ENCODE measurements at places on chromosomes 12 and 14.
A peak's percentile ranks its signal among the peaks of the same experiment; 100 is the strongest.

DNA sequence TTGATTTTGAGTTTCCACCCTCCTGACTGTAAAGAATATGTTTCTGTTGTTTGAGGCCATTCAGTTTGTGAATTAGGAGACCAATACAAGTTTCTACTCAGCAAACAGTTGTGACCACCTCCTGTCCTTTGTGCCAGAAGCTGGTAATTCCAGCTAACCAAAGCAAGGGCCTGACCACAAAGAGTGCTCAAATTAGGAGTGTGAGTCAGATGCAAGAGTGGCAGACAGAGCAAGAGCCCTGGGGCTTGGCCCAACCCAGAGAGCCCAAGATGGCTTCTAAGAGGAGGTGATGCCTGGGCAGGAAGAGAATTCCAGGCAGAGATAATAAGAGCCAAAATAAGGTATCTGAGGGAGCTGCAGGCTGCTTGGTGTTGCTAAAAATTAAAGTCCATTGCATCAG lies 77.7 kb upstream of the C14orf132 start:
- DNase-seq: no peak

DNA sequence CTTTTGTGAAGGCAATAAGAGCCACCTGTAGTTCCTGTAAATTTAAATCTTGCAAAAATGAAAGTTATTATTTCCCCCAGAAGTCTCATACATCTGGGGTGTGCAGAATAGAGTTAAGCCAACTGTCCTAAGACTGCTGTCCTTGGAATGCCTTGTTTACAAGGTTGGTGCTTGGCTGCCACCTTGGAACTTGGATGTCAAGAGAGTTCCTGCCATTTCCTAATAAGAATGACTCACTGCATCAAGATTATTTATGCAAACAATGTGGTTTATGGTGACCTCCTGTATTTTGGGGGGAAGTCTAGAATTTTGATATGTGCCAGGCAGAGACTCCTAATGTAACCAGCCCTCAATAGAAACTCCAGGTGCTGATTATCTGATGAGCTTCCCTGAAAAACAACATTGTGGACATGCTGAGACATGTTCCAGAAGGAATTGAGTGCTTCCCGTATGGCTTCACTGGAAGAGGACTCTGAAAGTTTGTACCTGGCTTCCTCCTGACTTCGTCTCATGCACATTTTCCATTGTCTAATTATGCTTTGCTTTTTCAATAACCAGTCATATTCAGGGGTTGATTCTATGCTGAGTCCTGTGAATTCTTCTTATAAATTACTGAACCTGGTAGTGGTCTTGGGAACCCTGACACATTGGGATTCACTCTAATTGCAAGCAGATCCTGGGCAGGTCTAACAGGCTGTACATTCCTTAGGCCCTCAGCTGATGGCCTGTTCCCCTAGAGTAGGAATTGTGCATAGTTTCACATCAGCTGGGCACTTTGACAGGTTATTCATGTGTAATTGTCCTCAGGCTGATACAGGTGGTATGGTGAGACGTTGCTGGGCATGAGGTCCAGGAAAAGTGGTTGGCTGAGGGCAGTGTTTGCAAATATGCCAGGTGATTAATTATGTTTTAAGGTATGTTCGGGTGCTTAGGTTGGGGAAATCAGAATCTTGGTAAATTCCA lies 1370.7 kb upstream of the TMEM132C start:
- no peak for DNase-seq

DNA sequence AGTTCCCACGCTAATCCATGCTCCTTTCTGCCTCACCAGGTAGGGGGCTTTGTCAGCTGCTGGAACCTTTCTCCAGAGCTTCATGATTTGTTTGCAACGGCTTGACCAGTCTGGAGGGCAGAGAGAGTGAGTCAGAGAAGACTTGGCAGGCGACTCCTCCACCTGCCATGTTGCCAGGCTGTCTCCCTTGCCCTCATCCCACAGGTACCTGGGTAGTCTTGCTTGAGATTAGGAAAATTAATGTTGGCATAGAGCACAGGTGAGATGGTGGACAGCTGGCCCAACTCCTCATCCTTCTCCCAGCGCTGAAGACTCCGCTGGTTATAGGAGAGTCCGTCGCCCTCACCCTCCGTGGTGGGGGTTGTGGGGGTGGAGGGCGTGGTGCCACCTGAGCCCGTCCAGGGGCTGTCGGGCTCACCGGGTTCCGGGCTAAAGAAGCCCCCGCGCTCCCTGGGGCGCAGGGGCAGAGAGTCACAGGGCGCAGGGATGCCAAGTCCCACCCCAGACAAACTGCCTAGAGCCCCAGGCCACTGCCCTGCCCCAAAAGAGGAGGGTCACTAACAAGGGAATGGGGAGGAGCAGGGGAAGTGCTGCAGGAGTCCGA lies 18.6 kb downstream of the KMT2D start:
- no peak for DNase-seq

GRCh38 chr12:78088391-78088832 lies 257.7 kb downstream of the NAV3 start:
- no peak for DNase-seq

GRCh38 chr14:91231446-91231845 lies 13.1 kb downstream of the GPR68 start:
- peak; percentile 69 for DNase-seq

DNA sequence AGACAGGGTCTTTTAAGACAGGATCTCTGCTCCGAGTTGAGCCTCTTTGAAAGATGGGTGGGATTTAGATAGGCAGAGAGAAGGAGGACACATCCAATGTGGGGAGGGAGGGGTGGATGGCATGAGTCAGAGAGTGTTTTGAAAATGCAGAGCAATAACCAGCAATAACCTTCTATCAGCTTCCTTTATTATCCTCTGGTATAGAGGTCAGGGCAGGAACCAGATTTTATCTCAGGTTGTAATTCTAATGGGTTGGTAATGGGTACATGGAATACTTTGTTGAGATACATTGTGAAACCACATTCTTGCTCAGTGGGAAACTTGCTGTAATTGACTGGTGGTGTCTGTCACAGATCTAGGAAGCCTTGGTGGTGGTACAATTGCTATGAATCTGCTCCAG lies 37.6 kb upstream of the CCDC63 start:
- no peak for DNase-seq

- DNase-seq: no peak
Measured at GRCh38 chr14:54818201-54819133, 84.2 kb downstream of the GCH1 start.

- no peak for DNase-seq
Measured at GRCh38 chr14:104602315-104602932, 2.1 kb downstream of the TMEM179 start.

- no peak for DNase-seq
Measured at GRCh38 chr12:53365245-53365904, 14.6 kb upstream of the SP1 start.

GRCh38 chr14:33589334-33589733 lies 361.5 kb downstream of the EGLN3 start:
- DNase-seq: no peak
